ENCODE measurements at places on chromosomes 3 and 15.

DNA sequence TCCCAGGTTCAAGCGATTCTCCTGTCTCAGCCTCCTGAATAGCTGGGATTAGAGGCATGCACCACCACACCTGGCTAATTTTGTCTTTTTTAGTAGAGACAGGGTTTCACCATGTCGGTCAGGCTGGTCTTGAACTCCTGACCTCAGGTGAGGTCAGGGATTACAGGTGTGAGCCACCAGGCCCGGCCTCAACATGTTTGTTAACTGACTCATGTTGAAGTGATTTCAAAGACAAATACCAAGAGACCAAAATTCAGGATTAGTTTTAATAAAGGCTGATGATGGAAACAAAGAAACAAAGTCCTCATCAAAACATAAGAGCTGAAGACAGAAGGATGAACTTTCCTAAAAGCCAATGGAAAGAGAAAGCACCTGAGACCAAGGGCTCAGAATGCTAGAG is 36.5 kb downstream of the SLC12A6 start:
- no peak for DNase-seq

- DNase-seq: peak; percentile 39
Measured at GRCh38 chr3:66393333-66394005, 107.4 kb downstream of the LRIG1 start.

DNA sequence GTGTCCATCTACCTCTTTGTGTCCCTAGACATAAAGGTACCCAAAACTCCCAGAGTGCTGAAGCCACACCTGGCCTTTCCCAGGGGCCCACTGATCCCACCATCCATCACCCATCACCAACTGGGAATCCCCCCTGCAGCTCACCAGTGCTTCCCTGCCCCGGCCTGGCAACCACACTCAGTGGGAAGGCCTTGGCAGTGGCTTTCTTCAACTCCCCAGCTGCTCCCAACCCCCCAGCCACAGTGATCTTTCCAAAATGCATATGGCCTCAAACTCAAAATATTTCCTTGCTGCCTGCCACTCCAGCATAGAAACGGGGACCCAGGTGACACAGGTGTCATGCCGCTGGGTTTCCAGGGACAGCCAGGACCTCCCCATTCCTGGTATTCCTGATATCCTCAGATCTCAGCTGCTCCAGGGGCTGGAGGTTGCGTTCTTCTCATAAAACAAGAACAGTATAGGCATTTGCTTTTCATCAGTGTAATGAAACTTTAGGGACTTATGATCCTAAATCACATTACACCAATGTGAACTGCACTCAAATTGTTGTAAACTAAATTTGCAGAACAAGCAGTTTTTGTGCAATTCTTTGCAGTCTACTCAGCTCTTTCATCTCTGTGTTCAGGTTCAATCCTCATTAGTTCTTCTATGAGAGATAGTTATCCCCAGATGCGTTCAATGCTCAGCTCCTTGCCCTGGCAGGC is 1.3 kb downstream of the OCA2 start:
- no peak for DNase-seq

GRCh38 chr15:77503764-77504163 is 83.1 kb downstream of the HMG20A start:
- DNase-seq: no peak

DNA sequence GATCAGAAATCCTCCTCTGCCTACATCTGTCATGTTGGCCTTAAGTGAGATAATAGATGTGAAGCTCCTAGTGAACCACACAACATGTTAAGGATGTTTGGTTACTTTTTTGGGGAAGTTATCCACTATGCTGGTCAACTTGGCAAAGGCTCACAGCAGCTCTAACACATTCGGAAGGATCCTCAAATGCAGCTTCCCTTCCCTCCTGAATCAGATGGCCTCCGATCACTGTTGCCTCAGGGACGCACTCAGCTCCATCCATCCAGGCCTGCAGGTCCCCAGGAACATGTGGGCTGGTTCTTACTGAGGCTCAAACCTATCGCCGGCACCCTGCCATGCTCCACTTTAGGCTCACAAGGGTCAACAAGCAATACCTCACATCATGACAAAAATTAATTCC is 67.9 kb downstream of the CORO2B start:
- no peak for DNase-seq

GRCh38 chr3:126355777-126356372 is 1.3 kb downstream of the KLF15 start:
- peak; percentile 91 for DNase-seq

GRCh38 chr3:72246685-72247084 is 461.7 kb upstream of the PROK2 start:
- DNase-seq: no peak

- no peak for DNase-seq
Measured at GRCh38 chr3:129689036-129689435, 82.6 kb upstream of the PLXND1 start.

DNA sequence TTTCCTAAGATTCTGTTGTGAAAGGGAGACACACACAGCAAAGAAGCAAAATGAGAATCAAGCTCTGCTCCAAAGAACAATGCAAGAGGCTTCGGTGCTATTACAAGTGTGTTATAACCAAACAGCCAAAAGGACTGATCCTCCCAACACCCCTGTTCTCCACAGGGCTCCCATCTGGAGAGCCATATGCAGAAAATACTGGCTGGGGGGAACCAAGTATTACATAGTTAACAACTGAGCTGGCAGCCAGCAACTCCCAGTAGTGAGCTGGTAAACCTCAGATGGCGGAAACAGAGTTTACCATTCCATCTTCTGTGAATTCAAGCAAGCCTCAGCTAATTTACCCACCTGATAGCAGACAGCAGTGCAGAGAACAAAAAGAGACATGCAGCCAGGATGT is 156.4 kb downstream of the NTRK3 start:
- DNase-seq: no peak

- no peak for DNase-seq
Measured at GRCh38 chr3:9986230-9986725, 363 bp downstream of the EMC3 start.

DNA sequence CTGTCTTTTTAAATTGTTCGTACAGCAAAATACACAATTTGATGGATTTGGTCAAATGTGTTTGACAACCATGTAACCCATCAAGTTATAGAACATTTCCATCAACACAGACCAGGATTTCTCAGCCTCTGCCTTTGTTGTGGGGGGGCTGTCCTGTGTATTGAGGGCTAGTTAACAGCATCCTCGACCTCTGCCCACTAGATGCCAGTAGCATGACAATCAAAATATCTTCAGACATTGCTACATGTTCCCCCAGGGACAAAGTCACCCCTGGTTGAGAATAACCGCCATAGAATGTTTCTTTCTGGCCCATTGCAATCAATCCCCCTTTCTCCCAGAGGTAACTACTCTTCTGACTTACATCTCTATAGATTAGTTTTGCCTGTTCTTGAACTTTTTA is 310.1 kb upstream of the RGMA start:
- no peak for DNase-seq

- DNase-seq: peak; percentile 89
Measured at GRCh38 chr3:126267169-126267975, 87.0 kb upstream of the ALDH1L1 start.

DNA sequence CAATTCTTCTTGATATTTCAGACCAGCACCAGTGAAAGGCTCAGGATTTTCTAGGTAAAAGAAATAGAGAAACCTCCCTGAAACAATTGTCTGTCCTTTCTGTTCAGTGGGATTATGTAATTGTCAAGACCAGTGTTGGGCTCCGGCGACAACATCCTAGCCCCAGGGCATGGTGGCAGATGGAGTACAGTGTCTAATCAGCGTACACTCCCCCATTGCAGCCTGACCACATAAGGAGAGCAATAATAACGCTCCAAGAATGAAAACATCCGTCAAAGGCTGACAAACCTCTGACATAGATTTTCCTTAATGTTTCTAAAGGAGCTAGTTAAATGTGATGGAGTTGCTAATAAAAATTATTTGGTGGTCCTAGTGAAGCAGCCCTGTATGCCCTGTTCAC is 144.6 kb downstream of the EBLN2 start:
- DNase-seq: no peak

- no peak for DNase-seq
Measured at GRCh38 chr3:172559020-172559419, 35.8 kb upstream of the TNFSF10 start.

DNA sequence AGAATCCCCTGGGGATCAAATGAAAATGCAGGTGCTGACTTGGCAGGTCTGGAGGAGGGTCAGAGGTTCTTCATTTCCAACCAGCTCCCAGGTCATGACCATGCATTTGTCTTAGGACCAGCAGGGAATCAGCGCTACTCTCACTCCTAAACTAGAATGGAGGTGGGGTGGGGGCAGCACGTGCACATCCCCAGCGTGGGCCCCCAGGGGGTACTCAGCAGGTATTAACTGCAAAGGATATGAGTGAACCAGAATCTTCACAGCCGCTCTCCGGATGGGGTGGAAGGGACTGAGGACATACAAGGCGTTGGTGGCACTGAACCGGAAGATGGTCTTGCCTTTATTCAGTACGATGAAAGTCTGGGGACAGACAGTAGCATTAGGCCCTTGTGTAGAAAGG is 19.4 kb downstream of the SCN5A start:
- DNase-seq: no peak

DNA sequence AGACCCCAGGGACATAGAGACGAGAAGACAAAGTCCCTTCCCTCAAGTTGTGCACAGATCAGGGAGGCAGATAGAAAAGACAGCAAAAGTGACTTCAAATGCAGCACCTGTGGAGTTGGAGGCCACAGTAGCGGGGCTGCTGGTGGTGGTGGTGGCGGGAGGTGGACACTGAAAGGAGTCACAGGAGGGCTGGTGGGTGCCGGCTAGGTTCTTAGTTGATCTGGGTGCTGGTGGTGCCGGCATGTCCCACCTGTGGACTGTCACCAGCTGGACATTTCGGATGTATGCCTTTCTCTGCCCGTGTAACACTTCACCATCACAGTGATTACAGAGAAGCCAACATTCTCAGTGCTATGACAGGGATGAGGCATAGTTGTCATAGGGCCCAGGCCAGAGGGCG is 49.2 kb upstream of the MTMR10 start:
- DNase-seq: no peak

- no peak for DNase-seq
Measured at GRCh38 chr15:87716422-87716821, 540.1 kb downstream of the NTRK3 start.

DNA sequence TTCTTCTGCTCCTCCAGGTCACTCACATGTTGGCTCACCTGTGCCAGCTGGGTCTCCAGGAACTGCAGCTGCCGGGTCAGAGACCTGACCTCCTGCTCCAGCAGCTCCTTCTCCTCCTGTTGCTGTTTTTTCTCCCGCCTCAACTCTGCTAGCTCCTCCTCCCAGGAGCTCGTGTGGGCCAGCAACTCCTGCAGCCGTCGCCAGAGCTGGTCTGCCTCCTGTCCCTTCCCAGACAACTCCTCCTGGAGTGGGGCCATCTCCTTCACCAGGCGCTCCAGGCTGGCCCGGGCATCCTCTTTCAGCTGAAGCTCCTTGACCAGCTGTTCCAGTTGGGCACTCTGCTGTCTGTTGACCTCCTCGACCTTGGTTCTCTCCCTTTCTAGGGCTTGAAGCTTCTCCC is 24.5 kb downstream of the CXCR6 start:
- no peak for DNase-seq

DNA sequence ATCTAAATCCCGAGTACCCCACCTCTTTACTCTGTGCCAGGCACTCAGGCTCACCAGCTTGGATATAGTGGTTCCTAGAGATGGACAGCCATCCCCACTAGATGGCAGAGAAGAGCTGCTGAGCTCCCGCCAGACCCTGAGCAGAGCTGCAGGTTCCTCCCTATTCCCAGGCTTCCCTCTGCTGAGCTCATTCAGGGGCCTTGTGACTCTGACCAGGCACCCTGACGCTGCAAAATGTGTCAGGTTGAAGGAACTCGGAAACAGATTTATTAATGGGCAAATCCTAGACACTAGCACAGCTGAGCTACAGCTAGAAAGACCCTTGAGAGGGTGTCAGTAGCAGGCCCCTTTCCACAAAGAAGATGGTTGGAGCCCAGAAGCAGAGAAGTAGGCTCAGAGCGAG is 38.2 kb upstream of the RHO start:
- DNase-seq: peak; percentile 95

- DNase-seq: no peak
Measured at GRCh38 chr15:31017311-31017710, 25.9 kb upstream of the MTMR10 start.

GRCh38 chr3:148333091-148333490 is 364.6 kb upstream of the AGTR1 start:
- no peak for DNase-seq

DNA sequence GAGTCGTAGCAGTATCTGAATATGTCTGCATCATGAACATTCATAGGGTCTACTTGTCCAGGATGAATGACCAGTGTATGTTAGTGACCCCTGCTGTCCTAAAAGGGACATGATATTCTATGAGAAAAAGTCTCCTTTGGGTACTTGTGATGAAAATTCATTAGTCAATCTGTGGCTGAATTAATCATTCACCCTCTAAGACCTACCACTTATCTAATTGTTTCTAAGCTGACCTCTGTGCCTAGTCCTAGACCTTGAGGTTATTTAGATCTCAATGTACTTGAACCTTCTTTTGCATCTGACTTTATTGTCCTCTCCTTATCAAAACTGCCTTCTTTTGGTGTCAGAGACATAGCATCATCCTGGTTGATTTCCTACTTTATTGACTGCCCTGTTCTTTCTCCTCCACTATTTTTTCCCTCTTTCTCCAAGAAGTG is 799.3 kb downstream of the DIPK2A start:
- DNase-seq: peak; percentile 58

DNA sequence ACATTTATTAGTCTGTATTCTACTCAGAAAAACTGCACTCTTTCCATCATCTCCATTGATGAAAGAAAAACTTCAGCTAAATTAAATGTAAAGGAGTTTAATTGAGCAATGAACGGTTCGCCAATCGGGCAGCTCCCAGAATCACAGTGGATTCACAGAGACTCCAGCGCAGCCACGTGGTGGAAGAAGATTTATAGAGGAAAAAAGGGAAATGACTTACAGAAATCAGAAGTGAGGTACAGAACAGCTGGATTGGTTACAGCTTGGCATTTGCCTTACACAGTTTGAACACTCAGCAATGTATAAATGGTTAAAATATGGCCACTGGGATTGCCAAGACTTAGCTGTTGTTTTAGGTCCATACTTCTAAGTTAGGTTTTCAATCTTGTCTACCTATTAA is 2.8 kb upstream of the SUCLG2 start:
- DNase-seq: no peak

GRCh38 chr15:65948383-65948782 is 79.1 kb downstream of the RAB11A start:
- DNase-seq: no peak

- DNase-seq: no peak
Measured at GRCh38 chr3:194446754-194447153, 40.0 kb downstream of the ATP13A3 start.
